GM13976 (cell line): ENCODE measurements at places on chromosomes 16 and 17.

GRCh38 chr16:85481206-85481605, 131.9 kb upstream of the GSE1 start:
- DNase-seq, result no peak

- no peak for DNase-seq
Measured at GRCh38 chr16:68768771-68769170, 31.7 kb downstream of the CDH1 start.

- no peak for DNase-seq
Measured at GRCh38 chr16:85789773-85790172, 9.6 kb downstream of the EMC8 start.

DNA sequence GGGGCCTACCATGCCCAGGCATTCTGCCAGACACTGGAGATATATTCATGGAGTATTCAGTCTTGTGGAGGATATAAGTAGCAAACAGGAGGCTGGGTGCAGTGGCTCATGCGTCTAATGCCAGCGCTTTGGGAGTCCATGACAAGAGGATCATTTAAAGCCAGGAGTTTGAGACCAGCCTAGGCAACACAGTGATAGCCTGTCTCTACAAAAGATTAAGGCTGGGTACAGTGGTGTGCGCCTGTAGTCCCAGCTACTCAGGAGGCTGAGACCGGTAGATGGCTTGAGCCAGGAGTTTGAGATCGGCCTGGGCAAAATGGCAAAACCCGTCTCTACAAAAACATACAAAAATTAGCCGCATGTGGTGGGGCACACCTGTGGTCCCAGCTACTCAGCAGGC, 37.7 kb upstream of the CDH3 start:
- no peak for DNase-seq

- DNase-seq, result no peak
Measured at GRCh38 chr17:13925579-13925978, 143.7 kb upstream of the COX10 start.

DNA sequence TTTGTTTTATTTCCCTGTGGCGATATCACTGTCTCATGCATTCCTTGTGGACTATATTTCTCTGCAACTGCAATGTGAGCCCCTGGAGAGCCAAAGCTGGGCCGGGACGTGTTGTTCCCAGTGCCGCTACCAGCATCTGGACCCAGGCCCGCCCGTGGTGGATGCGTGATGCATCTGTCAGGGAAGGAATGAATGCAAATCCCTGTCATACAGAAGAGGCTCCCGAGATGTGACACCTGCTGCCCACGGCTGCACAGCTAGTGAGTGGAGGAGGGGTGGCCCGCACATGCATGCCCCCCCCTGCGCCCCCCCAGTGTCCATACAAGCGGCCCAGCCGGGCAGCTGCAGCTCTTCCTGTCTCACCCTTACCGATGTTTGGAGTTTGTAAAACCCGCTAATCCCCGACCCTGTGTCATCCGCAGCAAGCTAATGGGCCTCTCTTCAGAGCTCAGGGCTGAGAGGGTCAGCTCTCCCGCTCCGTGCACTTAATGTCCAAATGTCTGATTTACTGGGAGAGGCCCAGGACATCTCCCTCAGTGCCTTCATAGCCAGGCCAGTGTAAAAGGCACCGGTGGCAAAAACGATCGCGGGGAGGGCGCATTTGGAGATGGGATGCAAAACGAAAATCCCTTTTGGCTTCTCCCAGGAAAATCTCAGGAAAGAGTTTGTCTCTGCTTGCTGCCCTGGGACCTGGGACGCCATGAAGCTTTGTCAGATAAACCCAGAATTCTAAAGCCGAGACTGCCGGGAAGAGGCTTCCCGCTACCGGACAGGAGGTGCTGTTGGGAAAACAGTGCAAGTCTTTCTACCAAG, 91.8 kb downstream of the FOXL1 start:
- DNase-seq, result no peak

DNA sequence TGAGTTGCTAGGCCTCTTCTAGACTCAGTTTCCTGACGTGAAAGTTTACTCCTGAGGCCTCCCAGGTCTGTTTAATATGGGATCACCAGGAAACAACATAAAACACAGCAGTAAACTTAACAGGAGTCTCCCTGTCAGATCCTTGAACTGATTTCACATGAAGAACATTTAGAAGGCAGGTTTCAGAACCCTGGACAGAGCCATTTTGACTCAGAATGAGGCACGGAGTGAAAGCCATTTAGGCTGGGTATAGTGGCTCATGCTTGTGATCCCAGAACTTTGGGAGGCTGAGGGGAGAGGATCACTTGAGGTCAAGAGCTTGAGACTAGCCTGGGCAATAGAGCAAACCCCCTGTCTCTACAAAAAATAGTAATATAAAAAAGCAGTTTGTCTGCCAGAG, 289.1 kb downstream of the CA10 start:
- peak; percentile 6 for DNase-seq

- no peak for DNase-seq
Measured at GRCh38 chr17:7806587-7806986, 27.4 kb upstream of the KDM6B start.

DNA sequence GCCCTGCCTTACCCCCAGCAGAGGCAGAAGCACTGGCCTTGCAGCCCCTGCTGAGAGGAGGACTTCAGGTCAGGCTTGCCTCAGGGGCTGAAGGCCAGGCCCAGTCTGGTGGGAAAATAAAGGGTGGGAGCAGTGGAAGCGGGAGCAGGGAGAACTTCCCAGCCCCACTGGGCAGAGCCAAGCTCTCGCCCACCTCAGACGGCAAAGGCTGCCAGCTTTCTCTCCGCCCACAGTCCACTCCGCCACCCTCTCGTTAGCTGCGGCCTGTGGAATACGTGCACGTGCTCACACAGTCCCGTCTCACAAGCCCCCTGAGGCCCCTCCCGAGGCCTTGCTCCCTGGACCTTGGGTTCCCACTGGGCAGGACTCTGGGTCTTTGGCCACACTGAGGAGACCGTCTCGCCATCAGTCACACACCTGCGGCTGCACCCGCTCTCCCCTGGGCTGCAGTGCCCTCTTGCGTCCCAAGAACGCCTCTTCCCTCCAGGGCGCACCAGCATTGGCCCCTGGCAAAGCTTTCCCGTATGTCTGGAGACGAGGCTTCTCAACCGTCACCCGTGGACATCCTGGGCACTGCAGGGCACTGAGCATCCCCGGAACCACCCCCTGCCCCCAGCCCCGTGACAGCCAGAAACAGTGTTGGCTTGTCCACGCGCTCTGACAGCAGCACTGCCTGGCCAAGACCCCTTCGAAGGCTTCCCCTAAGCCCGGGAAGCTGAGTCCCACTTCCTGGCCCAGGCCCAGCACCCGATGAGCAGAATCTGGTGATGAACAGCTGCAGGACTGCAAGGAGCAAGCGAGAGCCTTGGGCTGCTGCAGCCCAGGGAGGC, 8.3 kb downstream of the MRPL28 start:
- peak; percentile 88 for DNase-seq

DNA sequence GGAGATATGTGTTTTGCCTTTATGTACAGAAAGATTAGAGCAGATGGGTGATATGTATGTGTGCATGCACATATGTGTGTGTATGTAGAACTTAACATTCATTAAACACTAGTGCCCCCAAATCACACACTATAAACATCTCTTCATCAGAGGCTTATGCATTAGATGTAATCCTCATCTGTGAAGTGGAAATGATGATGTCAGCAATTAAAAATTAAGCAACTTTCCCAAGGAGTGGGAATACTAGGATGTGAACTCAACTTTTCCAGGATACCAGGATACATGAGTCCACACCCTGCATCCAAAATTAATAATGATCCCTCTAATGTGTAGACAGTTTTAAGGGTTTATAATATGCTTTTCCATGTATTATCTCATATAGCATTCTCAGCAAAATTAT, 127.7 kb upstream of the ADAMTS18 start:
- DNase-seq, result no peak

DNA sequence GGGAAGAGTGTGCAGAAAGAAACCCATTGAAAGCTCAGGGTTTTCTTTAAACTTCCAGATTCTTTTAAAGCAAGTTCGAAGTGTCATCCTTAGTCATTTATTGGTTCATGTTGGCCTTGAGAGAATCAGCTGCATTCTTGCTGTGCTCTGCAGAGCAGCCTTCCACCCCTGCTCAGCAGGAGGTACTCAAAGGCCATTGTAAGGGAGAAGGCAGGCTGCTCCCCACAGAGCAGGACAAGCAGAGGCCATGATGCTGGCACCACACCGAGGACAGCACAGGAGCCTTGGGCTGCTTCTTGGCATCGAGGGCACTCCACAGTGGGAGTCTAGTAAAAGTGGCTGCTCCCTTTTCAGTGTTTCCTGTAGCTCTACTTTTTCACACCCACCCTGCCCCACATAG, 29.6 kb downstream of the NMT1 start:
- DNase-seq, result no peak

DNA sequence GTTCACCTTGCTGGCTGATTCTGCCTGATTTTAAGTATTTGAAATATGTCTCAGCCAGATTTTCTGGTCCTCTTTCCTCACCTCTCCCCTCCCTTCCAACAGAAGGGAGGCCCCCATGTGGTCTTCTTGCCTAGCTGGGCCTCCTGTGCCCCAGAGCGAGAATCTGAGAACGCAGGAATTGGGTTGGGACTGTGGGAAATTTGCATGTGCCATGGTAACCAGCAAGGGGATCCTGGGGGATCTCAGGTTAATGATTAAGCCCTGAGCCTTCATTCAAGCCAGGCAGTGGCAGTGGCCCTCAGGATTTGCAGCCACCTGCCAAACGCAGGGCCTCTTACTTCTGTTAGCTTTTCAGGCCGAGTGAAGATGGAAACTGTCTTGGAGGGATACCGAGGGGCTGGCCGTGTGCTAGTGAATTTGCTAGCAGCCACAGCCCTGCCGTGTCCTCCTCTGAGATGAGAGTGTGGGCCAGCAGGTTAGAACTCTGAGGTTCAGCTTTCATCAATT, 40.2 kb downstream of the KSR1 start:
- DNase-seq, result no peak

DNA sequence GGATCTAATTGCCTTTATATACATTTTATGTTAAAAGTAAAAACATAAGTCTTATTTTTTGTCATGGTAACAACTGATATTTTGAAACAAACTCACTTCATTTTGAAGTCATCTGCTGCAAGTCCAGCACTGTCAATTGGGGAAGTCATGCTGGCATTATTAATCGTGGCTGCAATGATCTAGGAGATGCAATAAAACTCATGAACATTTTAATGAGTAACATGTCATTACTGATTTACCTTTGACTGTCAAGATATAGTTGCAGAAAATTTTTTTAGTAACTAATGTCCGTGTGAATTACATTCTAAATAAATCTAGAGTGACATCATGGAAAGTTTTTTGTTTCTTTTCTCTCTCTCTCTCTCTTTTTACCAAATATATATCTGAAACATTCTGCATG, 17.3 kb upstream of the KRT24 start:
- no peak for DNase-seq

DNA sequence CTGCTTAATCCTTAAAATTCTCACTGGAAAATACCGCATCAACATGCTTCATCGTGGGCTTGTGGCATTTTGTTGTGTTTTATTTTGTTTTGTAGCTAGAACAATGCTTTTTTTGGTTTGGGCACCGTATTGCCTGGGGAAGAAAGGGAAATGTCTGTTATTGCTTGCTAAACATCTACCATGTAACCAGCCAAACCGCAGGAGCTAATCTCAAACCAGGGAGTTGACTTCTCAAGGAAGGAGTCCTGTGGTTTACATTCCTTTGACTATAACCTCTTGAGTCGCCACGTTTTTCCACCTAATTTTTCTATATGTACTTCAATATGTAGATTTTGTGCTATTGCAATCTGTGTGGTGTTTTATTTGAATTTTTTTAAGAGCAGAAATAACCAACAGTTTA, 593.5 kb upstream of the SOX9 start:
- no peak for DNase-seq

DNA sequence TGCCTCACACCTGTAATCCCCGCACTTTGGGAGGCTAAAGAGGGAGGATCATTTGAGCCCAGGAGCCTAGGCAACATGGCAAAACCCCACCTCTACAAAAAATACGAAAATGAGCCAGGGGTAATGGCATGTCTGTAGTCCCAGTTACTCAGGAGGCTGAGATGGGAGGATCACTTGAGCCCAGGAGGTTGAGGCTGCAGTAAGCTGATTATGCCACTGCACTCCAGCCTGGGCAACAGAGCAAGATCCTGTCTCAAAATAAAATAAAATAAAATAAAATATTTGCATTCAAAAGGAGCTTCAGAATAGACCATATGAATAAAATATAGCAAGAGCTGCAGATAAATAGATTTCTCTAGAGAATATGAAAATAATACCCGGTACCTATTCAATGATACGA, 71.5 kb upstream of the ATF7IP2 start:
- no peak for DNase-seq

GRCh38 chr17:29764748-29765147, 142.0 kb upstream of the CORO6 start:
- no peak for DNase-seq

DNA sequence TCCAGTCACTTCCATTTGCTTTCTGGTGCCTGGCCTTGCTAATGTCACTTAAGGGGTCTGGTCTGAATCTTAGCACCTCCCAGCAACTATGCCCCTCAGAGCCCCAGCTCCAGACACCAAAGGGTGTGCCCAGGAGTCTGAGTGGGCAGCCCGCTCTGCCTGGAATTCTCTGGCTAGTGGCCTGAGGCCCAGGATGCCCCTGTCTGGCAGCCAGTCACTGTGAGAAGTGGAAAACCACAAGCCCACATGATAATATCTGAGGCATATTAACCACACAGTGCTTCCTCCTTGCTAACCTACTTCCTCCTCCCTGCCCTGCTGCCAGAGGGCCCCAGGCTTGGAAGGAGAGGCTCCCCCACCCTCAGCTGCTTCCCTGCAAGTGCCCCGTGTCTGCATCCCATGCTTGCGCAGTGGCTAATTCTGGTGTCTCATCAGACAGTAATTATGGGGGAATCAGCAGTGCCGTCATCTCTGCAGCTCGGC, 14.0 kb downstream of the SRCIN1 start:
- no peak for DNase-seq

DNA sequence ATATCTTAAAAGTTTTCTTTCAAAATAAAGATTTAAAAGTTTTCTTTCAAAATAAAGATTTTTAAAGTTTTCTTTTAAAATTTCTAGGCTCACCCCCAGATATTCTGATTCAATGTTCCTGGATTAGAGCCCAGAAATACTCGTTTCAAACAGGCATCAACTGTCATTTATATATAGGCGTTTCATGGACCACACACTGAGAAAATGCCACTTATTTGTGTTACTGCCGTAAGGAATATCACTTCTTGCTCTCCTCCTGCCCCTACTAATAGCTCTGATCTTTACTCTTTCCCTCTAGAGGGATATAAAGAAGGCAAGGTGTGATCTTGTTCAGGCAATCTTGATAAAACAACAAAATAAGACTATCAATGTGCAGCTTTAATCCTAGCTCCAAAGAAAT, 1324.1 kb downstream of the CDH8 start:
- no peak for DNase-seq

- no peak for DNase-seq
Measured at GRCh38 chr16:66689282-66689681, 7.3 kb downstream of the CMTM4 start.

DNA sequence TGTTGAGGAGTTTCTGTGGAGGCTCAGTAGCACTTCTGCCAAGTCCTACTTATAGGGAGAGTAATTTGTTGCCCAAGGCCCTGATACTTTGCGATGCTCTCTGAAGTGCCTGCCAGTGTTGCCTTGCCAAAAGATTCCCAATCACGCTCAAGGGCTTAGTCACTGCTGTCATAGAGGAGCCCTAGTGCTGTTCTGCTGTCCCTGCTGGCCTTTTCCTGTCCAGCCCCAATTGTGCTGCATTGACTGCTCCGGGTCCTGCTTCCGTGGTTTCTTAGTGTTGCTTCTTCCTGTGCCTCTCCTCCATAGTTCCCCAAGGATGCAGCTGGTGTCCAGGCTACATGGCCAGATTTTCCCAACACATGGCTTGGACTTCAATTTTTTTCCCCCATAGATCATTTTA, 13.9 kb downstream of the NUP93 start:
- DNase-seq, result no peak
